ENCODE measurements at places on chromosomes 12 and 14.

DNA sequence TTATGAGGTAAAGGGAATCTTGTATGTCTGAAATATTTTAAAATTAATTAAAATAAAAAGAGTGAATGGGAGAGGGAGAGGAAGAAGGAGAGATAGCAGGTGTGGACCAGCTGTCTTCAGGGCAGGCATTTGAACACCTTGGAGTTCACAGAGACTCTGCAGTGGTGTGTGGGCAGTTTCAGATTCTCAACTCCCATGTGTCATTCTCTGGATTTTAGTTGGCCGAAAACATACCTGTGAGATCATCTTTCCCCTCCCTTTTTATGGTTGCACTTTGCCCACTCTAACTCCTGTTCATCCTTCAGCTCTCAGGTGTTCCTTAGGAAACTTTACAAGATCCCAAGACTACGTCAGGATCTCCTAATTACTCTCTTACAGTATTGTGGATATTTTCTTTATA lies 108.1 kb downstream of the ERC1 start:
- no peak for DNase-seq

GRCh38 chr12:92363295-92364146 lies 217.9 kb upstream of the BTG1 start:
- peak; percentile 51 for DNase-seq

- no peak for DNase-seq
Observed at GRCh38 chr14:89085231-89085731, 260.8 kb downstream of the TTC8 start.

DNA sequence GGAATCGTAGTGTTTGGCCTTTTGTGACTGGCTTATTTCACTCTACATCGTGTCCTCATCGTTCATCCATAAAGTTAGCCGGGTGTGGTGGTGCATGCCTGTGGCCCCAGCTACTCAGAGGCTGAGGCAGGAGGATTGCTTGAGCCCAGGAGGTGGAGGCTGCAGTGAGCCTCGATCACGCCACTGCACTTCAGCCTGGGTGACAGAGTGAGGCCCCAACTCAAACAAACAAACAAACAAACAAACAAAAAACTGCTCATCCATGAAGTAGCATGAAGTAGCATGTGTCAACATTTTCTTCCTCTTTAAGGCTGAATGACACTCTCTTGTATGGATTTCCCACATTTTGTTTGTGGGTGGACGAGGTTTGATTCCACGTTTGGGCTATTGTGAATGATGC lies 44.0 kb upstream of the MEG3 start:
- DNase-seq: no peak

- DNase-seq: peak; percentile 69
Observed at GRCh38 chr14:105064721-105065143, 498 bp downstream of the GPR132 start.

- DNase-seq: no peak
Observed at GRCh38 chr14:80776657-80777056, 164.9 kb downstream of the CEP128 start.

GRCh38 chr14:66369157-66369697 lies 116.9 kb upstream of the CCDC196 start:
- DNase-seq: no peak

- no peak for DNase-seq
Observed at GRCh38 chr12:91663310-91663709, 480.7 kb upstream of the DCN start.
